Fibroblast of lung (primary cell): ENCODE measurements at places on chromosomes 7 and 10.

DNA sequence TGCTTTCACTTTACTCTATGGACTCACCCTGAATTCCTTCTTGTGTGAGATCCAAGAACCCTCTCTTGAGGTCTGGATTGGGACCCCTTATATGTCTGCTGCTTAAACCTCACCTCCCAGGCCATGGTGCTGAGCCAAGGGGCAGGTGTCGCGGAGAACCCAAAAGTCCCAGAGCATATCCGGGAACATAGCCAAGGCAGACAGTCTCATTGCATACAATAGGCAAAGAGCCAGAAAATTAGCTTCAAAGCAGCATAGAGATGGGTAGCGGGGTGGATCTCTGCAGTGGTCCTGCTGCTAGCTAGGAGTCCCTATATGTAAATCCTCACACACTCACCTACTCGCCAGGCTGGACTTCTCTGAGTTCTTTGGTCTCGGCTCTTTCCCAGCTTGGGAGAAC lies 5.5 kb downstream of the CCL24 start:
- no peak for DNase-seq

DNA sequence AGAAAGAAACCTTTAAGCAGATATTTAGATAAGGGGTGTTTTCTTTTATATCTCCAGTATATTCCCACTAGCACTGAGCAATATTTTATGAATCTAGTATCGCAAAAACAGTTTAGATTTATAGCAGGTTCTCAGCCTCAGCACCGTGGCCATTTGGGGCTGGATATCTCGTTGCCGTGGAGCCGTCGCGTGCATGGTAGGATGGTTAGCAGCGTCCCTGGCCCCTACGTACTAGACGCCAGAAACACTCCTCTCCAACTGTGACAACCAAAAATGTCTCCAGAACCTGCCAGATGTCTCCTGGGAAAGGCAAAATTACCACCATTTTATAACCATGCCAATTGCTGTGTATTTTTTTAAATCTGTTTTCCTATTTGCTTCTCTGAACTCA lies 172.9 kb downstream of the CACNB2 start:
- no peak for DNase-seq

DNA sequence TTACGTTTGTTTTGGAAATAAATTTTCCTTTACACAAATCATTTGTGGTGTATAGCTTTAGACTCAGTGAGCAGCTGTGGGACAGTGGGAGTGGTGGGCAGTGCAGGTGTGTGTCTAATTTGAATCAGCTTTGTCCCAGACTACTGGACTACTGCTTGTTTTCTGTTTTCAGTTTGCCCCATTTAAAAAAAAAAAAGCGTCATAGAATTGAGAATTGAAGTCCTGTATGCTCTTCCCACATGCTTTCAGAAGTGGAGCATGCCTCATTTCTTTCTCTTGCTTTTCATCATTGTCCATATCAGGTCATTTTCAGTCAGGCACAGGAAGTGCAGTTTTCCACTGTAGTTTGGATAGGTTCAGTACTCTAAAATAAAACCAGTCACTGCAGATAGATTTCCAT lies 66.1 kb downstream of the SHH start:
- no peak for DNase-seq

DNA sequence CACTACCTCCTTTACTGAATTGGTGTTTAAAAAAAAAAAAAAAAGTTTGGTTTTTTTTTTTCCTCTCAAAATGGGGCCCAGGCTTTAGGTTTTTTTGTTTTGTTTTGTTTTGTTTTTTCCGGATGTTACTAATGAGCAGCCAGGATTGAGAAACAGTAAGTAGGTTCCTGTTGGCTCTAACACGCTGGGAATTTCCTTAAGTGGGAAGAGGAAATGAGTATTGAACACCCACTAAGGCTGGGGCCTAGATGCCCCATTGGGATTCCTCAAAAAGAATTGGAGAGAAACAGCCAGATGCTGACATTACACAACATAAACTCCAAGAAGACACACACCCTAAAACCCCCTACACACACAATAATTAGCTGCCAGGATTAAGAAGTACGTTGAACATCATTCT lies 102.2 kb upstream of the NANOS1 start:
- no peak for DNase-seq

DNA sequence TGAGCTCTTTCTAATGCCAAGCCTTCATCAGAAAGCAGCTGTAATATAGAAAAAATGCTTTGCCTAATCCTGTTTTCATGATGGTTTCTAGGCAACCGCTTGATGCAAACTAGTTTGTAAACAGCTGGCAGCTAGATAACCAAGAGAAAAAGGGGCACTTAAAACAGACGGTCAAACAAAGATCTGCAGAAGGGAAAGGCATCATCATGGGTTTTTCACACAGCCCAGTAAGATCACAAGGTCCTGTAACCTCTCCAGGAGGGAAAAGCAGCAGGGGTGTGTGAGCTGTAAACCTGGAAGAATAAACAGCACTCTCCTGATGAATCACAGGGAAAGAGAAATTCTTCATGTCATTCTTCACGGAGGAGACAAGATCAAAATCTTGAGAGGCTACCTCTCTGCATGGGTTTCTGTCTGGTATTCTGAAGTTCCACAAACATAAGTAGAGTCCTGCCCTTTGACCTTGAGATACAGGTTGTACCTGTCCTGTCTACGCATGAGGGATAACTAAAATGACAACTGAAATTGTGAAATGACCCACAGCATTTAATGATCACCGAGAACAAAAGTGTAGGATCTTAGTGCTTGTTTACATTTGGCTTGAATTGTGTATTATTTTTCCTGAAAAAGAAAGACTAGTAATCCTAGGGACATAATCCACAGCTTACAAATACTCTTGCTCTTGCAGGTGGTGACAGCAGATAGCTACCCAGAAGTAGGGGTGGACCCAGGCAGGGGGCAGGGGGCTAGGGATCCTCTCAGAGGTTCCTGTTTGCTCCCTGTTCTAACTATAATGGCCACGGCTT lies 48.0 kb downstream of the CREB3L2 start:
- DNase-seq: peak; percentile 79

DNA sequence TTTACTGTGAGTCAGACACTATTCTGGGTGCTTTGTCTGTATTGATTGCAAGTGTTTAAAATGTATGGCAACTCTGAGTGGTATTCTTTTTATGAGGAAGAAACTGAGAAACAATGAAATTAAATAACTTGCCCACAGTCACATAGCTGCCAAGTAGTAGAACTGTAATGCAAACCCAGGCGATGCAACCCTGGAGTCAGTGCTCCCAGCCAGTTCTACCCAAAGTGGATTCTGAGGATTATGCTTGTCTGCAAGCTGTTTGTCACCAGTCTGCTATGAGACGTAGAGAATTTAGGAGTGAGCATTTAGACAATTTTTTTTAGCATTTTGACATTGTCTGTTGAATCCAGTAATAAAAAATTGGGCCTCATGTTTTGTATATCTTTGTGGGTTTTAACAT lies 306.0 kb upstream of the LRGUK start:
- no peak for DNase-seq

- DNase-seq: no peak
Observed at GRCh38 chr7:101869026-101869900, 51.8 kb downstream of the CUX1 start.

DNA sequence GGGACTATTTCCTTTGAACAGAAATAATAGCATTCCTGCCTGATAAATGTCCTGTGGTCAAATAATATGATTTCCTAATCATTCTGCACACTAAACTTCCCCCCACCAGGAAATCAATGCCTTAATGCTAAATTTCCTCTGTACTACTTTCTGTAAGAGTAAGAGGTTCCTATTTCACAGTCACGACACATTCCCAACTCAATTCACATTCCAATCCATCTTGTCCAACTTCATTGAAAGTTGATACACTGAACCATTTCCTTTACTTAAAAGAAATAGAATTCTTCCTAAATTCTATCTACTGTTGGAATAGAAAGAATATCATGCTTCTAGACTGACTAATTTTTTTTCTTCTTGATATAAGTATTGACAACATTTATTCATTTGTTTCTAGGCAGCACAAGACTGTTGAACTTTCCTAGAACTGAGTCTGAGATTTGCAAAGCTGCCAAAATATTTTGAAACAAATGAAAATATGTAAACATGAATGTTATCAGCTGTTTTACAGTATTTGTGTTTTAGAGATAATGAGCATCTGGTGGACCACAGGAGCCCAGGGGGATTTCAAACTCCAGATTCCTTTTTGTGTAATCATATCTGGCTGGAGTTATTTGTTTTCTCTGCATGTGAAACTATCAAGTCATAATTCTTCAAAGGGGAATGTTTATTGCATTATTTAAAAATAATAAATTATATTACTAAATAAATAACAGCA lies 121.5 kb downstream of the TPST1 start:
- peak; percentile 86 for DNase-seq

GRCh38 chr7:18320971-18321567 lies 174.5 kb upstream of the HDAC9 start:
- DNase-seq: peak; percentile 66

DNA sequence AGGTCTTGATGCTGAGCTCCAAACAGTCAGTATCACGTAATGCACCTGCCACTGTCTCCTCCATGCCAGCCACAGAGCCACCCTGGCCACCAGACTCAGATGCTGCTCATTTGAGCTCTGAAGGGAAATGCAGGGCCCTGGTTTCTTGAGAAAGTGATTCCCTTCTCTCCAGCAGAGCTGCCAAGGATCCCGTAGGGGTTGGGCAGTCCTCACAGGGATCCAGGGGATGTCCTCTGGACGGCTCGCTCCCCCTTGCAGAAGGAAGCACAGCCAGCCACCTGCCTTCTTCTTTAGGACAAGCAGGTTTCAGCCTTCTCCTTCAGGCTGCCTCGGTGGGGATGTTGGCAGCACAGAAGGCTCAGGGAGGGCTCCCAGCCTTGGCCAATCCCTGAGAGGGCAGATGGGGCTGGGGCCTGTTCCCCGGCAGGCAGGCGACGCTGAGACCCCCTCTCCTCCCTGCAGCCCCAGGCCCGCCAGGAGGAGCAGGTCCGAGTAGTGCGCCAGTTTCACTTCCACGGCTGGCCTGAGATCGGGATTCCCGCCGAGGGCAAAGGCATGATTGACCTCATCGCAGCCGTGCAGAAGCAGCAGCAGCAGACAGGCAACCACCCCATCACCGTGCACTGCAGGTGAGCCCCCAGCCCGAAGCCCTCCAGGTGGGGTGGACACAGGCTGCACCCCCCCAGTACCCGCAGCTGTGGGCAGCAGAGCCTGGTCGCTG lies 48.9 kb downstream of the MKI67 start:
- DNase-seq: no peak

DNA sequence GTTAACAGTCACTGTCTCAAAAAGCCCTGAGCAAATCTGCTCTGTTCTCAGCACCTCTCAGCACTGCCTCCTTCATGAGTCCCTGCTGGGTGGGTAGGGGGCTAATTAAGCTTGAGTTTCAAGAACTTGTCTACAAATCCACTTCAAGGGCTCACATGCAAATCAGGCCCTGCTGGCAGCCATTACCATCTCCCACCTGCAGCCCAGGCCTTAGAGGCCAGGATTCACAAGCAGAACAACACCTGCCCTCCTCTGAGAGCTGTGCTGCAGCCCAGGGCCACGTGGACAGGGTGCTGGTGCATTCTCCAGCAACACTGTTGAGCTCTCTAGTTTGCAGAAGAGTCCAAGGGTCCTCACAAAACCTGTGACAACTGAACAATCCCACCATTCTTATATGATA lies 119.2 kb downstream of the DPP6 start:
- DNase-seq: no peak

- DNase-seq: no peak
Observed at GRCh38 chr10:18508587-18508986, 142.8 kb downstream of the NSUN6 start.

DNA sequence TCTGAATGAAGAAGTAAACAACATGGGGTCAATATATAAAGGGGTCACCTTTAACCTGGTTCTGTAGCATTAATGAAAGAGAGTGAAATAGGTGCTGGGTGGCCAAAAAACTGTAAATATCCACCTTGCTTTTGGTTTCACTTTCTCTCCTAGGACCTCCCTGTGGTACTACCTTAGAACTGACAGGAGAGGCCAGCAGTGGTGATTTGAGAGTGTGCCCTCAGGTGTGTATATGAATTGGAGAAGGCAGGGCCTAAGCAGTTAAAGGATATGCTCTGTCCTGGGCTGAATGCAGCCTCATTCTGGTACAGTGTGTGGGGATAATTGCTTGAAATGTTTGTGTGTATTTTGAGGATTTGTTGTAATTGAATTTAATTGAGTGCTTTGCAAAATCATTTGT lies 62.0 kb downstream of the BBS9 start:
- DNase-seq: no peak

DNA sequence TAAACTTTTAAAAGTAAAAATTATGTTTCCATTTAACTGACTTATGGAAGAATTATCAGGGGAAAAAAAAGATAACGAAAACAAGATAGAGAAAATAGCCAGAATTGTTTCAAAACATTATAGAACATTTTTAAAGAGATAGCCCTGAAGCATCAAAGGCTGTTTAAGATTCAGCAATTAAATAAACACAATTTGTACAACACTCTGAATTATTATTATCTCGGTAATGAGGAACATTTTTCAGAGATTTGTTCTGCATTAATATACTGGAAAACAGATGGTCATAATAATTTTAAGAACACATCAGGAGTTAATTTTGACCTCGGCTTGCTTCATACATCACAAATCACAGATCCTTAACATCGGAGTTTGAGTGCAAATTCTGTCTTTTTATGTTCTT lies 643.8 kb downstream of the SORCS1 start:
- no peak for DNase-seq

- DNase-seq: no peak
Observed at GRCh38 chr7:139032473-139032872, 3.4 kb downstream of the ZC3HAV1L start.

DNA sequence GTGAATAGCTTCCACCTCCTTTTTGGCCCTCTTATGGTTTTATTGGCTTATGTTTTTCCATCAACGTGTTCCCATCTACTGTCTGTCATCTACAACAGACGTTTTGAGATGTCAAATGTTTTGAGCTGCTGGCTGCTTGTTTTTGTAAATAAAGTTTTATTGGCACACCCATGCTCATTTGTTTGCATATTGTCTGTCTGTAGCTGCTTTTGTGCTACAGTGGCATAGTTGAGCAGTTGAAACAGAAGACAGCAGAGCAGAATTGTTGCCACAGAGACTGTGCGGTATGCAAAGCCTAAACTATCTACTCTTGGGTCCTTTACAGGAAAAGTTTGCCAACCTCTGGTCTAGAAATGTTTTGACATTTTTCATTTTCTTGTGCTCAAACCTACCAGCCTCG lies 88.7 kb downstream of the VPS50 start:
- no peak for DNase-seq
